ENCODE measurements at places on chromosomes 2 and 18.

DNA sequence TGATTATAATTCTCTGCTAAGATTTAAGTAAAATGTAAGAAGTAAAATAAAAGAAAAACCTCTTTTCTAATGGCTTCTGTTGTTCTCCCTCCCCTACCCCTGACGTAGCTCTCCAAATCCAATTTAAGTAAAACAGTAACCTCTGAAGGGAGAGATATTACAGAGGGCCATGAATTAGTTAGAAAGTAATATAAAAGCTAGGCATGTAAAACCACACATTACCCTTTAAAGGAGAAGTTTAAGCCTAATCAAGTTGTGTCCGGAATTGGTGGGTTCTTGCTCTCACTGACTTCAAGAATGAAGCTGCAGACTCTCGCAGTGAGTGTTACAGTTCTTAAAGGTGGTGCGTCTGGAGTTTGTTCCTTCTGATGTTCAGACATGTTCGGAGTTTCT, 116.9 kb upstream of the SCN7A start:
- no peak for DNase-seq

DNA sequence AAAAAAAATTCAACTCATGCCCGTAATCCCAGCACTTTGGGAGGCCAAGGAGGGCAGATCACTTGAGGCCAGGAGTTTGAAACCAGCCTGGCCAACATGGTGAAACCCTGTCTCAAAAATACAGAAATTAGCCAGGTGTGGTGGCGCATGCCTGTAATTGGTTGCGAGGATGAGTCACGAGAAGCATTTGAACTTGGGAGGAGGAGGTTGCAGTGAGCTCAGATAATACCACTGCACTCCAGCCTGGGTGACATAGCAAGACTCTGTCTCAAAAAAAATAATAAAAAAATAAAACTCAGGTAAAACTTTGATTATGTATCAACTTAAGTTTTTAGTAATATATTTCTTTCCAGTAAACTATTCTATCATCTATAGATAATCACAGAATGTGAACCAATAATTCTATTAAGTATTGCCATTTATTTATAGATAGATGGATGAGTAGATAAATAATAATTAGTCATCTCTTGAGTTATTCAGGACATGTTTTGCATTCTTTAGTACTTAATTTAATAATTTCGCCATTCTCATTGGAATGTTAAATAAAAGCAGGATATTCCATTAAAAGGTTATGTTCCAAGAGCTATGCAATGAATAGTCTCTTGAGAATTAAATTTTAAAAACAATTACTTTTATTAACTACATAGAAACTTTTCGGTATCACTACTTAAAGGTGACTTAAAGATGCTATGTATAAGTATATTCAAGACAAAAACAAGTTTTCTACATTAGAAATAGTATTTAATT, 48.7 kb downstream of the WDPCP start:
- no peak for DNase-seq

- DNase-seq = no peak
These were observed 115.2 kb downstream of the ZEB2 start for GRCh38 chr2:144404586-144405314.

GRCh38 chr18:10898417-10898974, 250.9 kb downstream of the PIEZO2 start:
- DNase-seq = no peak

- no peak for DNase-seq
These were observed 8.8 kb upstream of the CRACDL start for GRCh38 chr2:98944775-98945174.

GRCh38 chr18:32919799-32920198, 147.0 kb upstream of the KLHL14 start:
- no peak for DNase-seq

GRCh38 chr2:236794176-236794957, 224.7 kb downstream of the ACKR3 start:
- no peak for DNase-seq

DNA sequence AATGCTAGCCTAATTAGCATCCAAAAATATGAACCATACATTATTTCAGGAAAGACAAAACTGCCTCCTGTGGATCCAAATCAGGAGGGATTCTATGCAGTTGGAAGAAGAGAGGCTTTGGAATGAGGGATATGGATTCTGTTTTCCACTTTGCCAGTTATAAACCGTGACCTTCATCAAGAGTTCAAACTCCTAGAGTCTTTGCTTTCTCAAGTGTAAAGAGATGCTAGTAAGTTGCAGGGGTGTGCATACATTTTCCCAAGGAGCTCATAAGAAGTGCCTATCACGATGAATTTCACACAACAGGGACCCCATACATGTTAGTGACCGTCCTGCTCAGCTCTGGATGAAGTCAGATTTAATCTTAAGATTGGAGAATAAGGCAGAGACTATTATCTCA, 542.5 kb downstream of the SOX11 start:
- no peak for DNase-seq

DNA sequence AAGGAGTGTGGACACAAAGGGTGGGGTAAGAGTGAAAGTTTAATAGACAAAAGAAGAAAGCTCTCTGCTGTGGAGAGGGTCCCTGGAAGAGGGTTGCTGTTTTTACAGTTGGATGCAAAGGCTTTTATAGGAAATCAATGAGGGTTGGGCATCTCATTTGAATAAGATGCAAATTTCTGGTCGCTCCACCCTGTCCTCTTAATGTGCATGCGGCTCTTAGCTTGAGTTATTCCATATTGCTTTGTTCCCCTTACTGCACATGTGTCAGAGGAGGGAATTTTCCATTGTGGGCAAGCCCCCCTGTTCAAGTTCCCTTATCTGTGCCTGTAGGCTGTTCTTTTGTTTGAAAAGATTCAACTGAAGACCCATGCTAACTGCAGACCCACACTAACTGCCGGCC, 326.5 kb downstream of the BCL11A start:
- no peak for DNase-seq

DNA sequence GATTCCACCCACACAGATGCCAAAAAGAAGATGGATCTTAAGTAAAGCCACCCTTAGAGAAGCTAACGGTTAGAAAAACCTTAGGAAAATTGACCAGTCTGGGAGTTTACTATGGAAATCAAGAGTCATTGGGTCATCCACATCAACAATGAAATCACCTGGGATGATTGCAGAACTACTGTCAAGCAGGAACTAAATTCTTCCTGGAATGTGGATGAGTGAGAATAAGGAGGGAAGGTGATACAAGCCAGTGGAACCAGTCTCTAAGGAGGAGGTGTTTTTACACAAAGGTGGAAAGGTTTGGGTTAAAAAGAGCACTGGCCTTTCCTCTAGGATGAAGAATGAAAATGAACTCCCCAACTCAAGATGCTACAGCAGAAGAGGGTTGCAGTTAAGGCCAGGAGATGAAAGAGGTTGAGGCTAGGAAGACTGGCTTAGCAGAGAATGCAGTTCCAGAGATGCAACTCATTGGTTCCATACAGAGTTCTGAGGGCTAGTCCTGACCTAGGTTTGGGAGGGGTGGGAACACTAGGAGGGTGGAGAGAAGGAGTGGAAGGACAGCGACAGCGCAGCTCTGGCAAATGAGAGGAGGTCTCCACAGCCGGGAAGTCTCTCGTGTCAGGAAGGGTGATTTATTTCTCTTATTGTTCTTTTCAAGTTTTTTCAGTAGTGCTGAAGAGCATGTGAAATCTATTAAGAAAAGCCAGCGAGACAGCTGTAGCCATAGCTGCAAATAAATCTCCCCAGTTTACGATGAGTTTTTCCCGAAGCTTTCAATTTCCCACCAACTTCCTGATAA, 27.7 kb upstream of the KDM3A start:
- no peak for DNase-seq

- DNase-seq = no peak
These were observed 34.4 kb downstream of the VRK2 start for GRCh38 chr2:58081000-58081399.

- DNase-seq = no peak
These were observed 34.9 kb downstream of the BCL2L11 start for GRCh38 chr2:111155610-111156009.

GRCh38 chr2:54396107-54396506, 60.0 kb upstream of the SPTBN1 start:
- no peak for DNase-seq

- no peak for DNase-seq
These were observed 71.4 kb downstream of the RAPGEF4 start for GRCh38 chr2:172806996-172807395.

DNA sequence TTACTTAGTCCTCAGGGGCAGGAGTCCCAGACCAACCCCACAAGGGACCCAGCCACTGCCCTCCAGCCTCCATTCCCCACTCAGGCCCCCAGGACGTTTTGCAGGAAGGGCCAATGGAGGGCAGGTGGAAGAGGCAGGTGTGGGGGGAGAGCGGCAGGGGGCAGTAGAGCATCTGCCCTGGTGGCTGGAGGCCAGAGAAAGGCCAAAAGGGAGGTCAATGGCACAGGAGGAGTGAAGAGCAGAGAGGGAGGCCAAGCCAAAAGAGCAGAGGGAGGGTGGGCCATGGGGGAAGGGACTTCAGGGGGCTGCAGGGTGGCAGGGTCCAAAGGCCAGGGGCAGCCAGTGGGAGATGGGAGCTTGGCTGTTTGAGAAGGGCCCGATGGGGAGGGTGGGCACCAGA, 17.3 kb upstream of the GPR55 start:
- DNase-seq = no peak

GRCh38 chr2:49404108-49404507, 249.8 kb upstream of the FSHR start:
- DNase-seq = no peak

GRCh38 chr2:224966613-224967012, 75.7 kb downstream of the DOCK10 start:
- DNase-seq = no peak

GRCh38 chr18:77191071-77191751, 58.4 kb upstream of the GALR1 start:
- no peak for DNase-seq
